ENCODE measurements at places on chromosomes 13 and 19.

DNA sequence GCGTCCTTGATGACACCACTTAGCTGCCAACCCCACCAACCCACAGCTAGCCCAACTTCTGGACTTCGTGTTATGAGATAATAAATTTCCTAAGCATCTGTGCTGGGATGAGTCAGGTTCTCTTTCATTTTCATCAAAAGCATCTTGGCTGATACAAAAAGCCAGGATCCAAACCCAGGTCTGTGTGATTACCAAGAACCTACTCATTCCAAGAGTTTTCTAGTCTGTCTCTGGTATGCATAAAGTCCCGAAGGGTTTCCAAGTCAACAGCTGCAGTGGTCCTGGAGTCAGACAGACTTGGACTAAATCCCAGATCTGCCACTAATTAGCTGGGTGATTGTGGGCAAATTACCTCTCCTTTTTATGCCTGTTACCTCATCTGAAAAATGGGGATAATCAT, 55.5 kb upstream of the SERP2 start:
- no peak for DNase-seq

- no peak for DNase-seq
These were observed 617.2 kb downstream of the SLITRK5 start for GRCh38 chr13:88288326-88288725.

GRCh38 chr19:13010038-13010991, 15.0 kb downstream of the NFIX start:
- no peak for DNase-seq

DNA sequence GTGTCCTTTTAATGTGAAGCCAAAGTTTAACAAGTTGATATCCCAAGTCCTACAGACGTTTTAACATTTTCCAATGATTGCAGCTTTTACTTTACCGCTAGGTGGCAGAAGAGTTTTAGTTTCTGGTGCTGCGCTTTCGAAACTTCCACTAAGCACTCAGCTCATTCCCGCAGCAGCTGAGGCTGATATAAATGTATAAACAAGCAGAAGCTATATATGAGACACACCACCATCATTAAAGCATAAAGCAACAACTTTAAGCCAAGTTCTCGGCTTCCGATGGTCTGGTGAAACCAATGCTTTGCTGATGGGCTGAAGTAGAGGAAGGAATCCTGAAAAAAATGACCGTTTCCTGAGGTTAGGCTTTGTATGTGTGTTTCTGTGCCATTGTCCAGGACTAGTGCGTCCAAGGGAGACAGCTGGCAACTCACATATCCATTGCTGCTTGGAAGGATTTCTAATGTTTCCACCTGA, 753.9 kb downstream of the OLFM4 start:
- DNase-seq: peak; percentile 87

DNA sequence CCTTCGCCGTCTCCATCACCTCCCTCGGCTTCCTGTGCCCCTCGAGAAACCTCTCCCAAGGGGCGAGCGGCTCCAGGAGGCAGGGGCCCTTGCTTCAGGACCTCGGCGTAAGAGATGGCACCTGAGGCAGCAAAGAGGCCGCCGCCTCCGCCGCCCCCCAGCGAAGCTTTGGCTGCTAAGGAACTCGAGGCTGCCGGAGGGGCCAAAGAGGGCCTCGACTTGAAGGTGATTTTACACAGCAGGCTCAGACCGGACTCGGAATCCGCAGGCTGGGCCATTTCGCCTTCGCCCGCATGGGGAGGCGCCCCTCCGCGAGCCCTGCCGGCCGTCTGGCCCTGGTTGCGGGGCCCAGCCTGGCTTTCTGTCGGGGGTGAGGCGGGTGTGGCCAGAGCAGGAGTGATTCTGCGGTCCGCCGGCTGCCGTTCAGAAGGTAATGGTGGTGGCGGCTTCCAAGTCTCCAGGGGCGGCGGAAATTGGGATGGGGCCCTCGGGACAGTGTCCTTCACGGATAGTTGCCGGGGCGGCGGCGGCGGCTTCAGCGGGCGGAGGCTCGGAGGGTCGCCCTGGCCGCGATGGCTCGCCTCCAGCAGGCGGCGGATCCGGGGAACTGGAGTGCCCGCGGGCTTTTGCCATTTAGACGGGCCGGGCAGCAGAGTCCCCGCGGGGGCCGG, 1.4 kb downstream of the GGN start:
- no peak for DNase-seq

DNA sequence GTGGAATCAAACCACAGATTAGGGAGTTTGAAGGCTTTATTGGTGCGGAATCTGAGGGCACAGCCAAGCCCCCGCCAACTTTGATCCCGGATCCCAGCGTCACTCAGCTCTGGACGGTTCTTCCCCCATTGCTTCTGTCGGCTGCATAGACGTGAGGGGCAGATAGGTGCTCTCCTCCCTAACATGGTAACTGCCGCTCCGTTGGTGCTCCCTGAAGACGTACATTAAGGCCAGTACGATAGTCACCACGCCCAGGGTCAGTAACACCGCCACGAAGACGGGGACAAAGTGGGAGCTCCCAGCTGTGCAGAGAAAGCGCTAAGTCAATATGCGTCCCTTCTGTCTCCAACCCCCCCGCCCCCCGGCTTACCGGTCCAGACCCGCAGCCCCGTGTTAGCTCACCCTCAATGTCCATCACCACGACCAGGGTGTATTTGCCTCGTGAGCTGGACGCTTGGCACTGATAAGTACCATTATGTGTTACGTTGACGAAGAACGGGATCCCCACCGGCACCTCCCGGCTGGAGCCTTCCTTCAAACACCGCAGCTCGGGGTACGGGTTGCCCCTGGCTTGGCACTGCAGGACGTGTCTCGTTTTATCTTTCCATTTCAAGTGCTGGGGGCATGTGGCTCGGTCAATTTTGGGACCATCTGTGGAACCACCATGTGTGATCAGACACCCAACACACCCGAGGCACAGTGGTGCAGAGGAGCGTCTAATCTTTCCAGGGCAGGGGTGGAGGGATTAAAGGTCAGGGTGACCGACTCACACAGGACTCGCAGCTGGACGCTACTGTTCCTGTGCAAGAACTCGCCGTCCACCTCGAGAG, 644 bp upstream of the RAVER1 start:
- DNase-seq: no peak

DNA sequence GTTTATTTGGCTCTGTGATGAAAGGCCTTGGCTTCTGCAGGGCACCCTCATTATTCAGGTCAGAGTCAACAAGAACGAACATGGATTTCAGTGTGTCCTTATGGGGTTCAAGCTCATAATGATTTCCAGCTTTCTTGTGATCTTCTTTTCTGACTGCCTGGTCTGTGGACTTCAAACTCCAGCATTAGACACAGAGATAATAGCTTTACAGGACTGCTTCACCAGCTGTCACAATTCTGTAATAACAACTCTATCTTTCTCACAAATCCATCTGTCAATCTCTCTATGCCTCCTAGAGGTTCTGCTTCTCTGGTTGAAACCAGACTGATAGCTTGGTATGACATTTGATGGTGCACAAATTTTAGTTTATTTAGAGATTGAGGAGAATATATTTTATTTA, 13.1 kb upstream of the SLITRK6 start:
- DNase-seq: no peak
